ENCODE measurements at places on chromosomes 5 and 9.

- DNase-seq = no peak
Observed at GRCh38 chr5:174972291-174972690, 247.9 kb downstream of the MSX2 start.

GRCh38 chr5:148799737-148800527 is 26.5 kb upstream of the ADRB2 start:
- no peak for DNase-seq

DNA sequence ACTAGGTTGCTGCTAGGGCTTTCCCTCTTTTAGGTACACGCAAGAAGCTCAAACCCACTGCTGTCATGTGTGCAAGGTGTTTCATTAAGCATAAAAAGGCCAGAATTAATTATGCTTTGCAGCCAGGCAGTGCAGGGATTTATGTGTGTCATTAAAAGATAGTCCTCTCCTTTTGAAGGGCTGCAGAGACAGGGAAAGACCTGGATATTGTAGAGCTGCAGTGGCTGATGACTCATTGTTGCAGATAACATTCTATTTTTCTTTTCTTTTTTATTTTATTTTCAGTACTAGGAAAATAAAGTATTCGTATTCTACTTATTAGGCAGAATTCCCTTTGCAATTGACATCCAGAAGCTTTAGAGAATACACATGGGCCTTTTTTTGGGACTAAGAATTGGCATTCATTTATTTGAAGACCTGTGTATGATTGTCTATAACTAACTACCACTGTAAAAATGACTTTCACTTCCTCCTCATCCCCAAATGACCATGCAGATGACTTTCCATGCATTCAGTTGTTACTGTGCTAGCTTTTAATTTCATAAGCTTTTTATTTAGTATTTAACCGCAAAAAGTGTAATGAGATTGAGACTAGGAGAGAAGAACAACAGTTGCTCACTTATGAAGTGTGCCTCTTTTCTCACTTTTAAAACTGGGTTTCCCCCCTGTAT is 113.0 kb downstream of the PAM start:
- no peak for DNase-seq

DNA sequence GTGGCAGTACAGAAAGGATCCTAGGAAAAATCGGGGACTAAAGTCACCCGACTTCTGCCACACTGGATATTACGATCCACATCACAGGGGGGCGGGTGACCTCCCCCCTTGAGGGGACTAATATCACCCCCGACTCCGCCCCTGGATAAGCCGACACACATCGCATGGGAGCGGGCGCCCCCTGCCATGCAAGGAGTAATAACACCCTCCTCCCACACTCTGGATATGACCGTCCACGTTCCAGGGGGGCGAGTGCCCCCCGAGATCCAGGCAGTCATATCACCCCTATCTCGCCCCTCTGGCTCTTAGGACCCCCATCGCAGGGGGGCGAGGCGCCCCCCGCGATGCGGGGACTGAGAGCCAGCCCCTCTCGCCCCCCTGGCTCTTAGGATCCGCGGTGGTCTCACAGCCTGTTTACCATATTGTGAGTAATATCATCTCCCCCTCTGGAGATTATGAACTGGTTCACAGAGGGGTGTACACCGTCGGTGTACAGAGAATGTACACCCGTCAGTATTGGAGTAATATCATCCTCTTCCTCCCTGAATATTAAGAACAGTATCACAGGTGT is 423.0 kb downstream of the DIRAS2 start:
- no peak for DNase-seq

GRCh38 chr5:172689218-172689572 is 48.1 kb downstream of the NEURL1B start:
- DNase-seq = no peak
